ENCODE measurements at places on chromosomes 6 and 20.
A peak's percentile ranks its signal among the peaks of the same experiment; 100 is the strongest.

- H3K4me1 ChIP-seq, result peaks cover 14% of the 10 kb centered on the region
- H3K36me3 ChIP-seq, result peaks cover 2% of the 10 kb centered on the region
- H3K27me3 ChIP-seq, result no peaks in the 10 kb centered on the region
- H3K4me3 ChIP-seq, result peak overlapping the region; percentile 66
- DNase-seq, result no peak
Observed at GRCh38 chr20:49813305-49813974, 812 bp downstream of the SLC9A8 start.

DNA sequence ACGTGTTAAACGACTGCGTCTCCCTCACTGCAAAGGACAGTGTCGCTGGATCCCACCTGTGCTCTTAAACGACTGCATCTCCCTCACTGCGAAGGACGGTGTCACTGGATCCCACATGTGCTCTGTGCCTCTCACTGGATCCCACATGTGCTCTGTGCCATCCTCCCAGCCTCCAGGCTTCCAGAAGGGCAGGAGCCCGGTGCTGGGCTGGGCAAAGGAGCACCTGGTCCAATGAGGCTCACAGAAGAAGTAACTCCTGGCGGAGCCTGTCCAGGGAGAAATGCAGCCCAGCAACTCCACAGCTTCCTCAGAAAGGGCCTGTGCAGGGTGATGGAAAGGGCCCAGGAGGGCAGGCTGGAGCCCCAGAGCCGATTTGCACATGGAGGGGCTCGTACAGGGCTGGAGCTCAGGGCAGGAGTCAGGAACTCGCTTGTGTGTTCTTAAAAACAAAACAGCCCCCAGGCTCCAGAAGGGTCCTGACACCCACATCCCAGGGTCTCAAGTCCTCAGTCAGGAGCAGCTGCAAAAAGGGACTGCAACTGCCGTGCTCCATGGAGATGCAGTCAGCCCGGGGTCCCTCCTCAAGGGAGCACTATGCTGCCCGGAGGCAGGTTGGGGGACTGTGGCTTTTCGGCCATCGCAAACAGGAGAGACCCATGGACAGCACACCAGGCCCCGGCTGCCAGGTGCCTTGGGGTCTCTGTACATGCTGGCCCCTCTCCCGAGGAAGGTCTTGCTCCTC is 52.7 kb downstream of the DLL1 start:
- no peak for DNase-seq
- H3K36me3 ChIP-seq, result no peaks in the 10 kb centered on the region
- no peaks in the 10 kb centered on the region for H3K4me1 ChIP-seq
- H3K27me3 ChIP-seq, result no peaks in the 10 kb centered on the region
- no peak overlapping the region for H3K4me3 ChIP-seq

- no peaks in the 10 kb centered on the region for H3K27me3 ChIP-seq
- H3K36me3 ChIP-seq, result no peaks in the 10 kb centered on the region
- DNase-seq, result no peak
- peaks cover 8% of the 10 kb centered on the region for H3K4me1 ChIP-seq
- H3K4me3 ChIP-seq, result no peak overlapping the region
- no peak overlapping the region for H3K27ac ChIP-seq
Observed at GRCh38 chr6:11974089-11974488, 38.0 kb upstream of the HIVEP1 start.

DNA sequence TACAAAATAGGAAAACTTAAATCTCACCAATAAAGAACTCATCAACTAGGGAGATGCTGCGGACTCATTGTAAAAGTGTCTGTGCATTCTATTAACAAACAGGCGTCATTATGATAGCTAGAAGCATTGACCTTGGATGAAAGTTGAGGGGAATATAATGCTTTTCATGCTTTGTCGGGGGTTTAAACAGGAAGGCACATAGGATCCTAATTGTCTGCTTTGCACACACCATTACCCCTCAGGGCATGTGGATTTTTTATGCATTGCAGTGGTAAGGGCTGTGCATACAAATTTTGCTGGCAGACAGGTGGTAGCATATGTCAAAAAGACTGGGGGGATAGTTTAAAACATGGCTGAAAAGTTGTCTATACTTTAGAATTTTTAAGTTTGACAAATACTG is 447.9 kb upstream of the PLCB4 start:
- no peaks in the 10 kb centered on the region for H3K4me1 ChIP-seq
- H3K27me3 ChIP-seq, result no peaks in the 10 kb centered on the region
- H3K27ac ChIP-seq, result no peak overlapping the region
- no peaks in the 10 kb centered on the region for H3K36me3 ChIP-seq
- no peak for DNase-seq

GRCh38 chr6:111796310-111796918 is 76.8 kb downstream of the FYN start:
- no peak overlapping the region for H3K4me3 ChIP-seq
- H3K27me3 ChIP-seq, result no peaks in the 10 kb centered on the region
- H3K4me1 ChIP-seq, result peaks cover 7% of the 10 kb centered on the region
- DNase-seq, result no peak

GRCh38 chr20:5481872-5482271 is 165.1 kb upstream of the PROKR2 start:
- H3K36me3 ChIP-seq, result no peaks in the 10 kb centered on the region
- DNase-seq, result no peak
- H3K4me1 ChIP-seq, result no peaks in the 10 kb centered on the region
- H3K4me3 ChIP-seq, result no peak overlapping the region
- peaks cover 10% of the 10 kb centered on the region for H3K27me3 ChIP-seq

- no peaks in the 10 kb centered on the region for H3K27me3 ChIP-seq
- no peak overlapping the region for H3K27ac ChIP-seq
- H3K36me3 ChIP-seq, result no peaks in the 10 kb centered on the region
- no peak for DNase-seq
- no peak overlapping the region for H3K4me3 ChIP-seq
Observed at GRCh38 chr6:53412021-53412715, 63.4 kb upstream of the ELOVL5 start.

GRCh38 chr6:39520411-39520810 is 197.9 kb upstream of the KCNK16 start:
- no peak overlapping the region for H3K27ac ChIP-seq
- no peaks in the 10 kb centered on the region for H3K36me3 ChIP-seq
- no peaks in the 10 kb centered on the region for H3K4me1 ChIP-seq
- H3K4me3 ChIP-seq, result no peak overlapping the region
- no peak for DNase-seq
- H3K27me3 ChIP-seq, result peaks cover 3% of the 10 kb centered on the region

DNA sequence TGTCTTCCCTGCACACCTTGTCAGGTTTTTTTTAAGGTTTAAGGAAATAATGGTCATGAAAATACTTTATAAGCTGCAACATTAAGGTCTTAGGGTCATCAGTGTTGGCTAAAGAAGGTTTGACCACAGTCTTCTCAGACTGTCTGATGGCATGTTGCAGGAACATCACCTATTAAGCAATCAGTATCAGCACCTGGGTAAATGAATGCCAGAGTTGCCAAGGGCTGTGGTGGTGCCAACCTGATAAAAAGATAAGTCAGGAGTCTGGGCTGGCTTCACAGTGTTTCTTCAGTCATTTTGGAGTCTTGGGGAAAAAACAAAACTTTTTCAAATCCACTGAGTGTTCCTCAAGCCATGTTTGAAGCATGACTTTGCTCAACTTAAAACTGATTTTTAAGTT is 61.5 kb upstream of the VSTM2L start:
- peaks cover 14% of the 10 kb centered on the region for H3K36me3 ChIP-seq
- no peak overlapping the region for H3K27ac ChIP-seq
- no peak overlapping the region for H3K4me3 ChIP-seq
- no peak for DNase-seq

GRCh38 chr20:52682237-52682636 is 289.9 kb upstream of the TSHZ2 start:
- DNase-seq, result no peak
- H3K27me3 ChIP-seq, result no peaks in the 10 kb centered on the region
- no peaks in the 10 kb centered on the region for H3K4me1 ChIP-seq

GRCh38 chr6:101401171-101401570 is 7.7 kb downstream of the GRIK2 start:
- no peak for DNase-seq
- no peaks in the 10 kb centered on the region for H3K4me1 ChIP-seq
- peaks cover 36% of the 10 kb centered on the region for H3K27me3 ChIP-seq
- H3K27ac ChIP-seq, result no peak overlapping the region
- H3K4me3 ChIP-seq, result no peak overlapping the region

DNA sequence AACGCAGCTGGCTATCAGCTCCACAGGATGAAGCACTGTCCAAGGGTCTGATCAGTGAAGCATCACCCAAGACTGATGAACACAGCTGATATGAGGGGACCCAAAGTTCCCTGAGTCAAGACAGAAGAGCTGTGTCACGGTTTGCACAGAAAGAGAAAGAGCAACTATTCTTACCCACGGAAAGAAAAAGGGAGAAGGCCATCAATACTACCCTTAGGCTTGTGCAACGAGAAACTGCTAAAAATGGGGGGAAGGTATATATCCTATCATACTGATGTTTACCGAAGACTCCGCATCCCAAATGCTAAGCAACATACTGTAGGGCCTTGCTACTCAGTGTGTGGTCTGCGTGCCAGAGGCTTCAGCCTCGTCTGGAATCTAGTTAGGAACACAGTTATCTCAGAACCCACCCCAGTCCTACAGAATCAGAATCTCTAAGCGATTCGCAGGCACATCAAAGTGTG is 665 bp downstream of the FASTKD5 start:
- H3K4me1 ChIP-seq, result peaks cover 19% of the 10 kb centered on the region
- H3K27me3 ChIP-seq, result no peaks in the 10 kb centered on the region
- peak overlapping the region; percentile 80 for H3K27ac ChIP-seq
- no peak for DNase-seq
- H3K4me3 ChIP-seq, result peak overlapping the region; percentile 88
- H3K36me3 ChIP-seq, result peaks cover under 1% of the 10 kb centered on the region

DNA sequence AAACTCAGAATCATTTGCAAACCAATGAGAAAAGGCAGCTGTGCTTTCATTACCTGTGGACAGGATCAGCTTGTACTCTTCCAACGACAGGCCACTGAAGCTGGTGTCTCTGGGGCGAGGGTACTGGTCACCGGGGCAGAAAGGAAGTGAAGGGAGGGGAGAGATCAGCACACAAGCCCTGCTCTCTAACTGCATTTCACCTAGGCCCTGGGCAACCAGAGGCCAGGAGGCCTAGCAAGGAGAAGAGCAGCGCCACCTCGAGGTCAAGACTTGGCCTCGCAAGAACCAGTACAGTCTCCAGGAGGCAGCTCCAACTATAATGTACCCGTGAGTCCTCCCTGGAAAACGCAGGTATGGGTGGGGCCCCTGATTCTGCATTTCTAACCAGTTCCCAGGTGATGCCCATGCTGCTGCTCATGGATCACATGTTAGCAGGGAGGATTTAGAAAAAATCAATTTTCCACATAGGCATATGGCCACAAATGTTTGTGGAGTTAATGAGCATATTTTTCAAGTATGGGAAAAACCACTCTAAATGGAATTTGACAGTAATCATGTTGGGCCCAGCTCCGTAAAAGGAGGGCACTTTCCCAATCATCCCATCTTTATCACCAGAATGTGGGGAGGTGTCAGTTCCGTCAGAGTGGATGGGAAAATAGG is 11.0 kb downstream of the UQCC2 start:
- peaks cover 41% of the 10 kb centered on the region for H3K4me1 ChIP-seq
- peak overlapping the region; percentile 34 for H3K27ac ChIP-seq
- H3K36me3 ChIP-seq, result peaks cover 43% of the 10 kb centered on the region
- no peaks in the 10 kb centered on the region for H3K27me3 ChIP-seq

- H3K4me3 ChIP-seq, result no peak overlapping the region
- no peak for DNase-seq
- no peaks in the 10 kb centered on the region for H3K27me3 ChIP-seq
- H3K36me3 ChIP-seq, result no peaks in the 10 kb centered on the region
Observed at GRCh38 chr6:68572975-68573374, 62.1 kb upstream of the ADGRB3 start.

DNA sequence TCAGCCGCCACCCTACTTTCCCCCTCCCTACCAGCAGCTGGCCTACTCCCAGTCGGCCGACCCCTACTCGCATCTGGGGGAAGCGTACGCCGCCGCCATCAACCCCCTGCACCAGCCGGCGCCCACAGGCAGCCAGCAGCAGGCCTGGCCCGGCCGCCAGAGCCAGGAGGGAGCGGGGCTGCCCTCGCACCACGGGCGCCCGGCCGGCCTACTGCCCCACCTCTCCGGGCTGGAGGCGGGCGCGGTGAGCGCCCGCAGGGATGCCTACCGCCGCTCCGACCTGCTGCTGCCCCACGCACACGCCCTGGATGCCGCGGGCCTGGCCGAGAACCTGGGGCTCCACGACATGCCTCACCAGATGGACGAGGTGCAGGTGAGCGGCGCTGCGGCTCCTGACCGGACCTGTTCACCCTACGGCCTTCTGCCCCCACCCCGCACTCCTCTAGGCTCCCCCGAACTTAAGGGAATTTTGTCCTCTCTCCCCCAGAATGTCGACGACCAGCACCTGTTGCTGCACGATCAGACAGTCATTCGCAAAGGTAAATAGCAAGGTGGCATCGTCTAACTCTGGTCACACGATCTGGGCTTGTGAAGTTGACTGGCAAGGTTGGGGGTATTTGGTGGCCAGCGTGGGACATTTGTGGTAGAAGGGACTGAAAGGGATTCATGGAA is 2.3 kb downstream of the TFAP2C start:
- H3K4me3 ChIP-seq, result peak overlapping the region; percentile 97
- no peaks in the 10 kb centered on the region for H3K27me3 ChIP-seq
- H3K4me1 ChIP-seq, result peaks cover 51% of the 10 kb centered on the region
- peak overlapping the region; percentile 96 for H3K27ac ChIP-seq
- H3K36me3 ChIP-seq, result peaks cover 1% of the 10 kb centered on the region

- H3K36me3 ChIP-seq, result peaks cover 2% of the 10 kb centered on the region
- no peak overlapping the region for H3K4me3 ChIP-seq
- no peaks in the 10 kb centered on the region for H3K27me3 ChIP-seq
- DNase-seq, result no peak
- peak overlapping the region; percentile 38 for H3K27ac ChIP-seq
Observed at GRCh38 chr6:129686941-129687627, 22.9 kb downstream of the ARHGAP18 start.

- peaks cover 21% of the 10 kb centered on the region for H3K36me3 ChIP-seq
- no peaks in the 10 kb centered on the region for H3K27me3 ChIP-seq
Observed at GRCh38 chr6:110900028-110900598, 25.5 kb downstream of the AMD1 start.

GRCh38 chr6:2129182-2129621 is 116.2 kb downstream of the GMDS start:
- H3K4me1 ChIP-seq, result peaks cover 7% of the 10 kb centered on the region
- no peak for DNase-seq
- no peaks in the 10 kb centered on the region for H3K27me3 ChIP-seq
- peaks cover 4% of the 10 kb centered on the region for H3K36me3 ChIP-seq

All from keratinocyte (primary cell).